ENCODE measurements at places on chromosomes 7 and 10.

DNA sequence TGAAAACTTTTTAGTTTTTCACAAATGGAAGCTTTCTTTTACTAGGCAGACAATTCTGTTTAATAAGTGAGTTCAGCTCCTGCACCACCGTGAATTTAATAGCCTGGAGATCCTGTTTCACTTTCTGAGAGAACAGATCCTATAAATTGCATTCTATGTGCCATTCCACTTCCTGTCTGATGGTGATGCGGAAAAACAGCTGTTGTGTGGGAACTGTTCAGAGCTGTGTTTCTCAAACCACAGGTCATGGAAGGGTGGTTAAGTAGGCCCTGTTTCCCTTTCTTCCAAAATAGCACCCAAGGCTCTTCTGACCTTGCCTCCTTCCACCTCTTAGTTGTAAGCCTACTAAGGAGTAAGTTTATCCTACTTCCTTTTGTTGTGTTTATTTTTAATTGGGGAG is 97.2 kb upstream of the DKK1 start:
- no peak for DNase-seq

GRCh38 chr10:84341538-84341856 is 13.1 kb downstream of the CCSER2 start:
- no peak for DNase-seq

DNA sequence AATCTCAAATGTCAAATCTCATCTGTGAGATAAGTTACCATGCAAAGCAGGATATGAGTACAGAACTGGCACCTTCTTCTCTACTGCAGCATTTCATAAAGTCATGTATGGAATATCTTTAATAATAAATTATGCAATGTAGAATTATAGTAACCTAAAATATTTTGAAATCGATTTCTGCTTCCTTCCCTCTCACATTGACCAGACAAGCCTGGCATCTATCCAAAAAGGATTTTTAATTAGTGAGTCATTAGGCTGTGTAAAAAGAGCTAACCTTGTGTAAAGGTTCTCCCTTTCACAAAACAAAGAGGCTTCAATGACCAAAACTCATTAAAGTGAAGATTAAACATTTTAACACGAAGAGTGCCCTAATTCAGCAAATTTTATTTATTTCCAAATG is 48.8 kb upstream of the EXOC6 start:
- DNase-seq = no peak

GRCh38 chr7:116429986-116430619 is 69.4 kb upstream of the CAV2 start:
- no peak for DNase-seq

- DNase-seq = no peak
Measured at GRCh38 chr7:146027243-146027642, 89.4 kb upstream of the CNTNAP2 start.

- no peak for DNase-seq
Measured at GRCh38 chr7:142030294-142030693, 34.6 kb downstream of the MGAM start.

DNA sequence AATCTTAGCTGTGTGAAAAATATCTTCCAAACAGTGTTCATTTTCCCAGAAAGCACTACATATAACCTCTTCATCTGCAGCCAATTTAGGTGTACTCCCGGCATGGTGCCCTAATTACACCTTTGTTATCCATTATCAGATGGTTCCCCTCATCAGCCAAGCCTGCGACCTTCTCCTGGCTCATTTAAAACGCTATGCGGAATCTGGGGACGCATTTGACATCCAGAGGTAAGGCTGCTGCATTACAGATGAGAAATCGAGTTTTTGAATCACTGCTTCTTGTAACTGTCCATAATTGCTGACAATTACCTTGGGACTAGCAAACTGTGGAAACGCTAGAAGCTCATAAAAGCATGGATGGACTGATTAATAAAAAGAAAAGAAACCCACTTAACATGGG is 109.5 kb downstream of the PARP12 start:
- no peak for DNase-seq

GRCh38 chr7:128266883-128267594 is 26.0 kb downstream of the LEP start:
- no peak for DNase-seq

Measured in activated CD4-positive, alpha-beta T cell treated with anti-CD3 and anti-CD28 coated beads for 24 hours (primary cell).